ENCODE measurements at places on chromosomes 3 and 15. TPM values are rescaled to one million over a fixed set of nuclear protein-coding genes. Genes with fewer than 3 reads are reported as not detected.

TOPAZ1 gene
- not detected for polyA plus RNA-seq

UBE2E2 gene
- polyA plus RNA-seq = 46.4 TPM

SMAD6 gene
- polyA plus RNA-seq = 3.8 TPM

AHSG gene
- not detected for polyA plus RNA-seq

HHATL gene
- polyA plus RNA-seq = not detected
